ENCODE measurements at places on chromosomes 11 and 22.

- peak; percentile 61 for DNase-seq
Observed at GRCh38 chr11:35160246-35160824, 21.4 kb downstream of the CD44 start.

DNA sequence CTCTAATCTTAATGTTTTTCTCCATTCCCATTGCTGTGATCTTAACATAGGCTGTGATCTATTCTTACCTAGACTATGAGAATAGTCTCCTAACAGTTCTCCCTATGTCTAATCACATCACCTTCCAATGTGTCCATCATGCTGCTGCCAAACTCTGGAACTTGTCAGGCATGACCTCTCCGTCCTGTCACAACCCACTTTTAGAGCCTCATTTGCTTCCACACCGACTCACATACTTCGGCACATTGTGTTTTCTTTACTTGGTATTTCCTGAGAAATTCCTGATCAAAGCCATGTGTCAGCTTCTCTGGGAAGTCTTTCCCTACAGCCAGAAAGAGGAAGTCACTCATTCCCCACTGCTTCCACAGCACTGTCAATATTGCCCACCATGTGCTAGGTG, 40.5 kb upstream of the BIRC3 start:
- DNase-seq = no peak

DNA sequence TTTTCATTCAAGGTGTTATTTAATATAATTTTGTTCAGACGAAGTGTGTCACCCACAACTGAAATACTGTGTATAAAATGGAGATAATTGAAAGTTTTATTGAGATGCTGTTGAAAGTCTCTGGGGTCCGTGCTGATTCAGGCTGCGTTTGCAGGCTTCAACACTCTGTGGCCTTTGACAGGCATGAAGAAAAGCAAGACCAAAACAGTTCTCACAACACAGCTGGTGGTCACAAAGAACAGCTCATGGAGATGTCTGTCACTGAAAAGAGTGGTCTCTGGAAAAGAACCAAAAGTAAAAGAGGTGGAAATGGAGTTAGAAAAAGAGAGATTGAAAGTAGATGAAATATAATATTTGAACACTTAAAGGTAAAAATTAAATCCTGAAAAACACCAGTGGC, 9.8 kb upstream of the MPPED2 start:
- DNase-seq = no peak

DNA sequence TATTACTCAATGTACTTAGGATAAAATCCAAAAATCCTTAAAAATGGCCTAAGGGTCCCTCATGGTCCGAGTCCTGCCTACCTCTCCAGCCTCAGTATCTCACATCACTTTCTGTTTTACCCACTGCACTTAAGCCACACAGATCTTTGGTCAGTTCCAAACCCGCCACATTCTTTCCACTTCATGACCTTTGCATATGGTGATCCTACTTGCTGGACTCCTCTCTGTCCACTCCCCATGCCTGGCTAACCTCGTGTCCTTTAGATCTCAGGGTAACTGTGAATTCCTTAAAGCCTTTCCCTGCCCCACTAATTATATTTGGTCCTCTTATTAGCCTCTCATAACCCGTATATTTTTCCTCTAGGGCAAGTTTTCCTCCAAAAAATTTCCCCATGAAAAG, 1.2 kb downstream of the NUP160 start:
- no peak for DNase-seq

GRCh38 chr11:72525466-72525865, 91.1 kb upstream of the CLPB start:
- DNase-seq = no peak

- no peak for DNase-seq
Observed at GRCh38 chr22:37273126-37273845, 9.0 kb upstream of the CYTH4 start.

GRCh38 chr11:14018441-14018840, 55.9 kb downstream of the SPON1 start:
- no peak for DNase-seq

- no peak for DNase-seq
Observed at GRCh38 chr11:113481226-113481625, 6.0 kb upstream of the DRD2 start.

GRCh38 chr22:36816636-36817524, at the start of gene PVALB:
Gene PVALB (minus strand): TSS chr22:36817035. CDS start chr22:36817005, 30 bp downstream.
- DNase-seq = no peak

- no peak for DNase-seq
Observed at GRCh38 chr22:44548981-44549380, 50.9 kb upstream of the RTL6 start.

DNA sequence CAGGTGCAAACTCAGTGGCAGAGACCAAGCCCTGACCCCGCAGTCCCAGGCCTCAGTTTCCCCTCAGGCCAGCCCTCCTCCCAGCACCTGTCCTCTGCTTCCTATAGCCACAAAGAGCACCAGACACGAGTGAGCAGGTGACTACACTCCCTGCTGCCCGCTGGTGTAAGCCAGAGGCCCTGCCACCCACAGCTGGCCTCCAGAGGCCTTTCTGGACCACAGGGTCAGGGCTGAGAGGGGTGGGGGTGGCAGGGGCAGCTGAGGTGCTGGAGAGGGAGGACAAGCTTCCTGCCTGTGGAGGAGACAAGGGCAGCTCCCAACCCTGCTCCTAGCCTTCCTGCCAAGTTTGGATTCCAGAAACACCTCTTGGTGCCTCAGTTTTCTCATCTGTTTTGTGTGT, 31.3 kb upstream of the WNT7B start:
- DNase-seq = no peak
